ENCODE measurements at places on chromosomes 12 and 14.
A peak's percentile ranks its signal among the peaks of the same experiment; 100 is the strongest.

- H3K27me3 ChIP-seq: no peaks in the 10 kb centered on the region
- no peaks in the 10 kb centered on the region for H3K36me3 ChIP-seq
- no peaks in the 10 kb centered on the region for H3K4me1 ChIP-seq
- no peak overlapping the region for H3K4me3 ChIP-seq
These were observed 50.7 kb downstream of the SFSWAP start for GRCh38 chr12:131761638-131762037.

DNA sequence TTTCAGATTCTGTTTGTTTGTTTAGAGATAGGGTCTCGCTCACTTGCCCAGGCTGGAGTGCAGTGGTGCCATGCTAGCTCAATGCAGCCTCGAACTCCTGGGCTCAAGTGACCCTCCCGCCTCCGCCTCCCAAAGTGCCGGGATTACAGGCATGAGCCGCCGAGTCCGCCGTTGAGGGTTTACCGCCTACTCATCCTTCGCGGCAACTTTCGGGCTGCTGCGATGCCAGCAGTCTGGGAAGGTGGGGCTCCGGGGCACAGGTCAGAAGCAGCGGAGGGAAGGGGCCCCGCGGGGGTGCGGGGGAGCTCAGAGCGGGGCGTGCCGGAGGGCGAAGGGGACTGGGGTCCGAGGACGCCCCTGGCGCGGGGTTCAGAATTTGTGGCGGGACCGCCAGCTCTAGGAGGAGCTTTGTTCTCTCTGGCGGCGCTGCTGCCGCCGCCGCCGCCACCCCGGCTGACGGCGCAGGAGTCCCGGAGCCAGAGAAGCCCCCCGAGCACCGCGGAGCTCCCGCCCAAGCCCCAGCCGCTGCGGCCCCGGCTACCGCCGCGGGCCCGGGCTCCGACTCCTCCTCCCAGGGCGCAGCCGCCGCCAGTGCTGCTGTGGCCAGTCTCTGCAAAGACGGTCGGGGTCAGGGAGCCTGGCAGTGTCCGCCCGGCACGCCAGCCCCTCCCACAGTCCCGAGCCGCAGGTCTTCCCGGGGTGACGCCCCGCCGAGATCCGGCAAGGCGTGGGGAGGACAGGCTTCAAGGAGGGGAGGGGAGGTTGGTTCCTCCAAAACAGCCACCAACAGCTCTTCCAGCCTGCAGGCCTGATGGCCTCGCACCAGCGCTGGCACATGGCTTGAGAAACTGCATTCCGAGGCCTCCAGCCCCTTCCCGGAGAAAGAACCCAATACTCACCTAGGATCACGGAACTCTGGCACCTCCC, 10.9 kb upstream of the KRT77 start:
- H3K36me3 ChIP-seq: no peaks in the 10 kb centered on the region
- DNase-seq: peak; percentile 77
- no peak overlapping the region for H3K27ac ChIP-seq
- peak overlapping the region; percentile 53 for H3K4me3 ChIP-seq
- peaks cover 62% of the 10 kb centered on the region for H3K27me3 ChIP-seq

DNA sequence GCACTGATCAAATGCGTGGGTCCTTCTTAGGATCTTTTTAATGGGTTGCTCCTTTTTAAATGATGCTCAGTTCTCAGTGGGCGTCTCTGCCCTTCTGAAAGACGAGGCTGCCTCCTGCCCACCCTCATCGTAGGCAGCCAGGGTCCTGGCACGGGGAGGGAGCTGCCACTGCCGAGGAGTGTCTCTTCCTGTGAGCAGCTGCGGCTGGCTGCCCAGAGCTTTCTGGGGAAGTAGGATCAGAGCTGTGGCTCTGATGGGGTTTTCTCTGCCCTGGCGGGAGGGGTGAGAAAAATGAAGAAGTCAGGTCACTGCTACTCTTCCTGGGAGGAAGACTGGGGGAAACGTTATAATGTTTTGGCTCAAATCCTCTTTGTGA, 31.1 kb upstream of the BEGAIN start:
- peaks cover 6% of the 10 kb centered on the region for H3K4me1 ChIP-seq
- no peak for DNase-seq
- H3K36me3 ChIP-seq: no peaks in the 10 kb centered on the region
- H3K4me3 ChIP-seq: no peak overlapping the region

DNA sequence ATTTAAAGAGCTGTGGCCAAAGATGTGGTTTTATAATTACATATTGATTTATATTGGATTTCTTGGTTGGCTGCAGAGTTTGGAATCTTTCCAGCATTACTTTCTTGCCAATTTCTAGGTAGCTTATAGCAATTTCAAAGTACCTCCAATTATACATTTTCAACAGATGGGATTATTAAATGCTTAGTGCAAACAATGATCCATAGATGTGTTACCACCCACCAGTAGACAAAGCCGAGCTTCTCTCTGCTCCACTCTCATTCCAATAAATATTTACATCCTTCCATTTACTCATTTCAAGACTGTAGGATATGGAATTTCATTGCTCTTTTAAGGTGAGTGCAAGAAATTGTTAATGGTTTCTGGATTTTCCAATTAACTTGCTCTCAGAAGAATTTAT, 21.6 kb upstream of the TMCC3 start:
- H3K27me3 ChIP-seq: no peaks in the 10 kb centered on the region
- H3K27ac ChIP-seq: no peak overlapping the region
- peaks cover 6% of the 10 kb centered on the region for H3K4me1 ChIP-seq
- H3K4me3 ChIP-seq: no peak overlapping the region
- H3K36me3 ChIP-seq: no peaks in the 10 kb centered on the region

DNA sequence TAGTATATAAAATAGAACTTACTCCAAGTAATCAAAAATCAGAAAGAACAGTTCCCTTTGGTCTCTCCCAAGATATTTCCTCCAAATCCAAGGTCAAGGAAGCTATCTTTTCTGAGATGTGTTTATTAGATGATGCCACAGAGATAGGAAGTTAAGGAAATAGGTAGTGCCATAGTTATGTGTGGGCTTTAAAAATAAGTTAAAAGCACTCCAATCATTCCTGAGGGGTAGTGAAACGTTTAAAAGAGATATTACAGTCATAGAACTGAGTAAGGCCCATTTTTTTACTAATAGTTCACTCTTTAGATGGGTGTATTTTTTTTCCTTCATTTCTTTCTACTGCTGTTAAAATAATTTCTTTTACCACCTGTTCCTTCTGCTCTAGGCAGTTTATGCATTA, 1630.9 kb upstream of the SEL1L start:
- no peak overlapping the region for H3K4me3 ChIP-seq
- no peaks in the 10 kb centered on the region for H3K36me3 ChIP-seq
- H3K27me3 ChIP-seq: no peaks in the 10 kb centered on the region
- no peak overlapping the region for H3K27ac ChIP-seq
- no peaks in the 10 kb centered on the region for H3K4me1 ChIP-seq
- no peak for DNase-seq

- no peaks in the 10 kb centered on the region for H3K4me1 ChIP-seq
- no peak overlapping the region for H3K4me3 ChIP-seq
- no peak for DNase-seq
- no peak overlapping the region for H3K27ac ChIP-seq
These were observed 91.7 kb upstream of the PELI2 start for GRCh38 chr14:56026506-56026905.

- H3K36me3 ChIP-seq: no peaks in the 10 kb centered on the region
- no peak overlapping the region for H3K4me3 ChIP-seq
- H3K4me1 ChIP-seq: peaks cover 18% of the 10 kb centered on the region
- no peak overlapping the region for H3K27ac ChIP-seq
These were observed 1.6 kb downstream of the IRAK4 start for GRCh38 chr12:43760396-43760795.

DNA sequence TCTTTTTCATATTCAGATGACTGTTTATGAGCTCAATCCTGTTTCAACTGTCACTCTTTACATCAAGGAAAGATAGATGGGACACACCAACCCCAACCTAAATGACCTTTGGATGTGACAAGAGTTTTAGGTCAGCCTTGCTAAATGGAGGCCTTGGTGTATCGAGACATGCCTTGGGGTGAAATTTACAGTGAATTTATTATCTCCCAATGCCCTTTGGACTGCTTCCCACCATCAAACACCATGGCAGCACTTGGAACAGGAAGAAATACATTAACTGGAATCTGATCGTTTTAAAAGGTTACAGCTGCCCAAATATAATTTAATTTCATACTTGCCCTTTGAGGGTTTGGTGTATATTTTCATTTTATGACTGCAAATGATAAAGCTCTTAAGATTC, 327.6 kb downstream of the SOX5 start:
- H3K27me3 ChIP-seq: no peaks in the 10 kb centered on the region
- no peak overlapping the region for H3K4me3 ChIP-seq
- H3K36me3 ChIP-seq: peaks cover 3% of the 10 kb centered on the region
- no peak overlapping the region for H3K27ac ChIP-seq

- no peak overlapping the region for H3K4me3 ChIP-seq
- H3K4me1 ChIP-seq: peaks cover 16% of the 10 kb centered on the region
- H3K27ac ChIP-seq: no peak overlapping the region
- DNase-seq: no peak
These were observed 61.5 kb downstream of the MAP1LC3B2 start for GRCh38 chr12:116620492-116621191.

GRCh38 chr12:18895946-18896345, 158.0 kb downstream of the CAPZA3 start:
- no peaks in the 10 kb centered on the region for H3K27me3 ChIP-seq

- H3K36me3 ChIP-seq: no peaks in the 10 kb centered on the region
- no peak overlapping the region for H3K4me3 ChIP-seq
- no peak overlapping the region for H3K27ac ChIP-seq
- no peaks in the 10 kb centered on the region for H3K4me1 ChIP-seq
- no peaks in the 10 kb centered on the region for H3K27me3 ChIP-seq
These were observed 121.8 kb downstream of the SUDS3 start for GRCh38 chr12:118498171-118498570.

DNA sequence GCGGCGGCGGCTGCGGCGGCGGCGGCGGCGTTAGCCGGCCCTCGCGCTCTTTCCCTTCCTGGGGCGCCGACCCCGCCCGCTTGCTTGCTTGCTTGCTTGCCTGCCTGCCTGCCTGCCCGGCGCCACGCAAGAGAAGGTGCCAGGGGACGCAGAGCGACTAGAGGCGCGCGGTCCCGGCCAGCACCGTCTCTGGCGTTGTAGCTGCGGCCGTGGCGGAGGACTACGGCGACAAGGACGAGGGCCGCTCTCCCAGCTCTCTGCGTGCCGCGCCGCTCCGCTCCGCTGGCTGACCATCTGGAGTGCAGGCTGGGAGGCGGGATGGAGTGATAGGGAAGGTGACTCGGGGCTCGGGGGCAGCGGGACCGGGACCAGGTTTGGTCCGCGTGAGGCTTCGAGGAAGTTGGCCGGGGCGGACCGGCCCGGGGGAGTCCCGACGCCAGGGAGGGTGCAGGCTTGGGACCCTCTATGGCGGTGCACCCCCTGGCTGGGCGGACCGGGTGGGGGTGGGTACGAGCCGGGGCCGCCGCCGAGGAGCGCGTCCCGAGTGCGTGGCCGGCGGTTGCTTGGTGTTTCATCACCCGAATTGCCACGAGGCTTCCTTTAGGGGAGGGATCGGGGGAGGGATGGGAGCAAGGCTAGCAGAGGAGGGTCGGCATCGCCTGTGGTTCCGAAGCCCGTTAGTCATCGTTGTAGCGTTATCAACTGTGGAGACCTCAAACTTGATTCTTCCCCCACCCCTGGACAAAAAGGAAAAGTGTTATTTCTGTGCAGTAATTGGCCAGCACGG, 471 bp downstream of the XPOT start:
- H3K27me3 ChIP-seq: no peaks in the 10 kb centered on the region
- peak overlapping the region; percentile 96 for H3K27ac ChIP-seq
- H3K36me3 ChIP-seq: no peaks in the 10 kb centered on the region
- peak overlapping the region; percentile 92 for H3K4me3 ChIP-seq
- peaks cover 22% of the 10 kb centered on the region for H3K4me1 ChIP-seq

- no peaks in the 10 kb centered on the region for H3K27me3 ChIP-seq
- no peak for DNase-seq
- H3K4me1 ChIP-seq: peaks cover 22% of the 10 kb centered on the region
- H3K36me3 ChIP-seq: no peaks in the 10 kb centered on the region
- no peak overlapping the region for H3K4me3 ChIP-seq
These were observed 303.5 kb downstream of the EGLN3 start for GRCh38 chr14:33647385-33647786.

DNA sequence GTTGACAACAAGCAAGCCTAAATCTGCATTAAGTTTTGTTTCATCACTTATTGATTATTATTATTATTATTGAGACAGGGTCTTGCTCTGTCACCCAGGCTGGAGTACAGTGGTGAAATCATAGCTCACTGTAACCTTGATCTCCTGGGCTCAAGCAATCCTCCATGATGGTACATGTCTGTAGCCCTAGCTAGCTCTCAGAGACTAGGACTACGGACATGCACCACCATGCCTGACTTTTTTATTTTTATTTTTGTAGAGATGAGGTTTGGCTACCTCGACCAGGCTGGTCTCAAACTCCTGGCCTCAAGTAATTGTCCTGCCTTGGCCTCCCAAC, 35.7 kb upstream of the STK38L start:
- no peaks in the 10 kb centered on the region for H3K4me1 ChIP-seq
- no peaks in the 10 kb centered on the region for H3K27me3 ChIP-seq
- H3K4me3 ChIP-seq: no peak overlapping the region
- H3K27ac ChIP-seq: no peak overlapping the region

DNA sequence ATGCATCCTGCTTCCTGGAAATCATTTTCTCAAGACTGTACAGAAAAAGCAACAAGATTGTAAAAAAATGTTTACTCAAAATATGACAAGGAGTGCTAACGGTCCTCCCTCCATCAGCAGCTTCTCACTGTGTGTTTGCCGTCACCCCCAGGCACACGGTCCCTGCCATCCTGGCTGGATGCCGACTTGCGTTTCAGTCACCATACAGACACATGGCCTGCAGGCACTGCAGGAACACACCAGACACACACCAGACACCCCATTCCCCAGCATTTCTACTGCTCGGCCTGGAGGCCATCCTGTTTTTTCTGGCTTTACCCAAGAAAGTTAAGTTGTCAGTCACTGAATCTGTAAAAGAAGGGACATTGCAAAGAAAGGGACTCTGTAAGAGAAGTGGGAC, 10.8 kb downstream of the KCNK10 start:
- H3K27ac ChIP-seq: no peak overlapping the region
- no peaks in the 10 kb centered on the region for H3K36me3 ChIP-seq
- H3K4me1 ChIP-seq: peaks cover 61% of the 10 kb centered on the region
- H3K27me3 ChIP-seq: no peaks in the 10 kb centered on the region

GRCh38 chr12:9050521-9051157, 61.3 kb downstream of the KLRG1 start:
- no peak for DNase-seq
- H3K4me1 ChIP-seq: no peaks in the 10 kb centered on the region
- H3K27ac ChIP-seq: no peak overlapping the region
- H3K4me3 ChIP-seq: no peak overlapping the region
- H3K36me3 ChIP-seq: no peaks in the 10 kb centered on the region
- H3K27me3 ChIP-seq: no peaks in the 10 kb centered on the region

DNA sequence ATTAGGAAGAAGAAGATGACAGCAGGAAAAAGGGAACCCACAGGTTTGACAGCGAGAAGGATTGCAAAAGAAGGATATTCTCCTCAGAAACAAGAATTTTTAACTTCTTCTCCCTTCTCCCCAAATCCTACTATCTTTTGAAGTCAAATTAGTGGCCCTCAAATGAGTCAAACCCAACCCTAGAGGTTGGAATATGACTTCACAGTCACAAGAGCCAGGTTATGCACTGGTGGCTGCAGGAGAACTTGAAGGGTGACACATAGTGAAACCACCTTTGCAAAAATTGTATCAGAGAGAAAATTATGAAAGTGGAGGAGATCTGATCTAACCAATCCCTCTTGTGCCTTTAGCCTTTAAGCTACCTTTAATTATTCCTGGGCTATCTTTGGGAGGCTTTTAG, 386.2 kb upstream of the CCDC196 start:
- H3K4me3 ChIP-seq: no peak overlapping the region
- no peak for DNase-seq
- H3K27me3 ChIP-seq: no peaks in the 10 kb centered on the region
- H3K4me1 ChIP-seq: no peaks in the 10 kb centered on the region
- H3K36me3 ChIP-seq: no peaks in the 10 kb centered on the region

Data from neural progenitor cell (in vitro differentiated cells).